ENCODE measurements at places on chromosomes 3 and 15.

DNA sequence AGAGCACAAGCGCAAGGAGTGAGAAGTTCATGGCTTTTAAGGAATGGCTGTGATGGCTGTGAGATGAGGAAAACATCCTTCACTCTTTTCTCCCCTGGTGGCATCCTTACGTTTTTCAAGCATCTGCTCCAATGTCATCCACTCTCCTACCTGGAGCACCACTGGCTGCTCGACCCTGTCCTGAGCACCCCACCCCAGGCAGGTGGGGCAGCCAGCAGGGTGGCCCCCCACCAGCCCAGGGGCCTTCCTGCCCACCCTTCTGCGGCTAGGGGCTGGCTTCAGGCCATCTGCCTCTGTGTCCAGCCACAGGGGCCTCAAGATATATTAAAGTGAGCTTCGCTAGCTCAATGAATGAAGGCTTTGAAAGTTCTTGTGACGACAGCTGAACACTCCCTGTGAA, 56.1 kb downstream of the ATP10A start:
- DNase-seq = no peak

GRCh38 chr15:88653200-88654064, 14.6 kb downstream of the ISG20 start:
- DNase-seq = no peak

- DNase-seq = no peak
Measured at GRCh38 chr3:65406470-65406869, 632.2 kb downstream of the MAGI1 start.

- DNase-seq = no peak
Measured at GRCh38 chr3:186966406-186966805, 36.1 kb downstream of the ST6GAL1 start.

DNA sequence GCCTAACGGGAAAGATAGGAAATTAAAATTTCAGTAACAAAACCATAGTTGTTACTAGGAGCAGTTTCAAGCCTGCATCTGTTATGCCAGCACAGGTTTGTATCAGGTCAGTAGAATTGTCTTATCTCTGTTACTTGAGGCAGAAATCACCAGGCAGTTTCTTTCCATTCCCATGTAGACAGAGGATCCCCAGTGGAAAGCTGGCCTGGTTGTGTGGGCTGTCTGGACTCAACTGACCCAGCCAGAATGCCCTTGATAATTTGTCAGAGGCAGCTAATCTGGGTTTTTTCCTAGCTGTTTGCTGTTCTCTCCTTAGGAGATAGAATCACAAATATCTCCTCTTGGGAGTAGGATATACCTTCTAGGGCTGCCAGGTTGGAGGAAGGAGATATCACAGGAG, 1044.7 kb downstream of the IGSF11 start:
- no peak for DNase-seq

DNA sequence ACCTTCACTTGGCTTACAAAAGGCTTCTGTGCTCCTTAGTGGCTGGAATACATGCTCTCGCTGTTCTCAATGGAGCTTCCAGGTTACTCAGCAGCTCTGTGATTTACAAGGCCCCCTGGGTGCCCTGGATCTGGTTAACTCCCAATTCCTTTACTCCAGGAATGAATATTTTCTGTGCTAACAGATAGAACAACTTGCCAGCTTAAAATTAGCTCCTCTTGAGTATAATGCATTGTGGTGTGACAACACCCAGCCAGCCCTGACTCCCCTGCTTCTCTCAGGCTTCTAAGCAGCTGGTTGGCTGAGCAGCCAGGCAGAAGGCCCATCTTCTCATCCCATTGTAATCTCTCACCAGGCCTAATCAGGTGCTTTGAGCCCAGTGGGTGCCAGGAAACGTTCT, 246.4 kb downstream of the ALCAM start:
- no peak for DNase-seq

DNA sequence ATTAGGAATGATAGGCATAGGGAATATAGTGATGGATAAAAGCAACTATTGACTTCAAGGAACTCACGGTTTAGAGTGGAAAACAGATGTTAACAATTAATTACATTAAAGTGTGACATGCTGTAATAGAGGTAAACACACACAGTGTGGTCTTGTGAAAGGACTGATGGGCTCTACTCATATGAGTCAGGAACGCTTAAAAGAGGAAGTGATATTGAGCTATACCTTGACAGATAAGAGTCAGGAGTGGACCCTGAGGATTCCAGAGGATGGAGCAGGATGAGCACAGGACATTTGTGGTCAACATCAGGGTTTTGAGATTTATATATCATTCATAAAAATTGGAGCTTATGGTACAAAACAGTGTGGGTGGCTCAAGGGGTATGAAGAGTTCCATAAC, 11.0 kb downstream of the EXOG start:
- no peak for DNase-seq

GRCh38 chr3:27073912-27074311, 295.3 kb downstream of the NEK10 start:
- DNase-seq = no peak

DNA sequence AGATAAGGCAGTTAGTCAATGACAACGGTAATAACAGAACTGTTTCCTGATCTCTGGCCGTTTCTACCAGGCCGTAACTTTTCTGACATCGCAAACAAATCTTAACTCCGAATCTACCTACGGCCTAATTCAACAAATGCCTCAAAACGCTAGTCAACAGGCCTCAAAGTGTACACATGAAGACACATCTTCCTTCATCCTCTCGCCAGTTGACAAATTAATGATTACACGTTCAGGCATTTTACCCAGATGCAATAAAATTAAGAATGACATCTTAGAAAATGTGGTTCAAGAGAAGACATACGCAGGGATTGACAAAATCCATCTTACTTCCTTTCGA, 1.5 kb downstream of the SFMBT1 start:
- DNase-seq = peak; percentile 12

DNA sequence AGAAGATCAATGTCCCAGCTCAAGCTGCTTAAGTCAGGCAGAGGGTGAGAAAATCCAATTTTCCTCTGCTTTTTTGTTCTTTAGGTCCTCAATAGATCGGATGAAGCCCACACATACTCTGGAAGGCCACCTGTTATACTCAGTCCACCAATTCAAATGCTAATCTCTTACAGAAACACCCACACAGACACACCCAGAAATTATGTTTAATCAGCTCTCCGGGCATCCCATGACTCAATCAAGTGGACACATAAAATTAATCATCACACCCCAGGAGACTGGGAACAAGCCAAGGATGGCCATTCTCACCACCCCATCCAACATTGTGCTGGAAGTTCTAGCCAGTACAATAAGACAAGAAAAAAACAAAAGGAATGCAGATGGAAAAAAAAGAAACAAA, 67.8 kb upstream of the SLC24A5 start:
- no peak for DNase-seq

- no peak for DNase-seq
Measured at GRCh38 chr3:110901536-110901935, 170.1 kb upstream of the NECTIN3 start.

DNA sequence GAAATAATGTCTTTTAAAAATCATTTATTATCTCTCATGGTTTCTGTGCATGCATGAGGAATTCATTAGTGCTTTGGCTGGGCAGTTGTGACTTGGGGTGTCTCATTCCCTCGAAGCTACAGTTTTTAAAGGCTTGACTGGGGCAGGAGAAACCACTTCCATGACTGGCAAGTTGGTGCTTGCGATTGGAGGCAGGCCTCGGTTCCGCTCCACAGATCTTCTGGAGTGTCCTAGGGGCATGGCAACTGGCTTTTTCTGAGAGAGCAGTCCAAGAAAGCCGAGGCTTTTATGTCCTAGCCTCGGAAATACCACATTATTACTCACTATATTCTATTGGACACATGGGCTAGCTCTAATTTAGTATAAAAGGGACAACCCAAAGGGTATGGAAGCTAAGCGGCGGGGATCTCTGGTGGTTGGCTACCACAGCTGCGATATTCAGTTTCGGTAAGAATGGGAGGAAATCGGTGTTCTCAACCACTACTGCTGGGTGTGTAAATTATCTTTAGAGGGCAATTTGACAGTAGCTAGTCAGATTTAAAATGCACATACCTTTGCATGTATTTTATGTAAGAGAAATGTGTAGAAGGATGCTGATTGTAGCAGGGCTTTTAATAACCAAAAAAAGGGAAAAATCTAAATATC, 48.8 kb upstream of the TOP2B start:
- DNase-seq = no peak

- no peak for DNase-seq
Measured at GRCh38 chr15:56251315-56252095, 7.8 kb upstream of the RFX7 start.

DNA sequence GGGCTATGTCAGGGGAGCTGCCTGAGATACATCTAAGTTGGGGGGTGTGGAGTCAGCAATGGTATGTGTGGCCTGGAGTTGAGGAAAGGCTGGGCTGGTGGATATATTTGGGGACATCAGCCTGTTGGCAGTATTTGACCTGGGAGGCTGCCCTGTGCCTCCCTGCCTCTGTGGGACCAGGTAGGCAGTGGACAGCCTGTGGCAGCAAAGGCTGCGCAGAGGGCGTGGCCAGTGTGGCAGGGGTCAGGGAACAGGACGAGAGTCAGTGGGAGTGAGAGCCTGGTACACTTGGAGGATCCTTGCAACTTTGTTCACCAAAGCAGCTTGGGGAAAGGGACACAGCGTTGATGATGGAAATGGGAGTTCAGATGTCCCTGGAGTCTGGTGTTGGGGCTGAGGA, 15.0 kb downstream of the TEX264 start:
- DNase-seq = no peak

DNA sequence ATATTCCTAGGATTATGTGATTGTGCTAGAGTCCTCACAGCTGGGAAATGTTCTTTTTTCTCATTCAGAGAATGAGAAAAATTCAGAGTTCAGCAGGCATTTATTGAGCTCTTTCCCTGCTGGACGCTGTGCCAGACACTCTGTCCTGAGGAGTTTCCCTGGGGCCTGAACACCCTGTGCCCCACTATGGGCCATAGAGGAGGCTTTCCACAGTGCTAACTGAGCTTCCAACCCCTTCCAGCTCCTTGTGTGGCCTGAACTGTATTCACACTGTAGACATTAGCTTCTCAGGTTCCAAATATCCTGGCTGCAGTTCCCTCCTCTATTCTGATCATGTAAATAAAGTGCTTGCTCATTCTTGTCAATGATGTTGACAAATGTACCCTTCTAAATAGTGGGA, 10.0 kb downstream of the ABHD2 start:
- no peak for DNase-seq

DNA sequence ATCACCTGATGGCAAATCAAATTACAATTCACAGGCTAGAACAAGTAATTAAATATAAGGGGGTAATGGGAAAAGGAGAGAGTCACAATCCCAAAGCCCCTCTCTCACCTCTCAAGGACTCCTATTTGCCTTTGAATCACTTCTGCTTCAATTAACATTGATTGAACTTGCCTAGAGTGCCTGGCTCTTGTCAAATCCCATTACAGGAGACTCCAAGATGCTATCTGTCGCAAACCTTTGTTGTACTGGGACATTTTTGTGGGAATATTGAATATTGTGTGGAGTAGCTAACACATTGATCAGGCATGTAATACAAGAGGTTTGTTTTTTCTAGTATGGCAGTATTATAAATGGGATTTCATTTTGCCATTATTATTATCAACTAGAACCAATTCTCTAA, 412.8 kb upstream of the AZI2 start:
- no peak for DNase-seq

DNA sequence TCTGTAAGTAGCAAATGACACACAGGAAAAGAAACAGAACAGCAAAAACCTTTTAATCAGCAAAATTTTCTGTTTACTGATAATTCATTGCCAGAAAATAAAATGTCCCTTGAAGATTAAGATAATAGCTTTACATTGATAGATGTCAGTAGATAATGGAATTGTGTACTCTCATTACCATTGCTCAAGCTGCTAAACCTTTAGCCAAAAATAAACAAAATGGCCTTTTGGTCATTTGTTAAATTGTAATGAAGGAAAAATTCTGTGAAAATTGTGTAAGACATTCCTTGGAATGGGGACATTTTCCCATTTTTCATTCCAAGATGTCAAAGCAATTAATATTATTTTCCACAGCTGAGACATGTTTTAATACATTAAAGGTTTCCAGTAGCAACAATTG, 189.8 kb downstream of the PLOD2 start:
- no peak for DNase-seq

DNA sequence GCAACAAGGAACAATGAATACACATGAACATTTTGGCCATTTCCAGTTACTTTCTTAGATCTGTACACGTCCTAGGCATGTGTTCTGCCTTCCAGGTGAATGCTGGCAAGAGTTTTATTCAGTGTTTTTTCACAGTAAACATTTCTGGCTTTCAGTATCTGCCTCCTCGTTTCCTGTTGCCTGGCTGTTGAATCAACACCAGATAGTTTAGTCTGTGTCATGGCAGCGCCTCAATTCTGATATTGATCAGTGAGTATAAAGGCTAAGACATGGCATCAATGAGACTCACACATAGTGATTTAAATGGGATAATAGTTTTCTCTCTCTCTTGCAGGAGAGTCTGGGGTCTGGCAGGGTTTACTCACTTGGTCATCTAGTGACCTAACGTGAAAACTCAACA, 266.9 kb upstream of the SLCO3A1 start:
- DNase-seq = no peak

GRCh38 chr15:42453826-42454225, 37.1 kb downstream of the ZNF106 start:
- DNase-seq = no peak

DNA sequence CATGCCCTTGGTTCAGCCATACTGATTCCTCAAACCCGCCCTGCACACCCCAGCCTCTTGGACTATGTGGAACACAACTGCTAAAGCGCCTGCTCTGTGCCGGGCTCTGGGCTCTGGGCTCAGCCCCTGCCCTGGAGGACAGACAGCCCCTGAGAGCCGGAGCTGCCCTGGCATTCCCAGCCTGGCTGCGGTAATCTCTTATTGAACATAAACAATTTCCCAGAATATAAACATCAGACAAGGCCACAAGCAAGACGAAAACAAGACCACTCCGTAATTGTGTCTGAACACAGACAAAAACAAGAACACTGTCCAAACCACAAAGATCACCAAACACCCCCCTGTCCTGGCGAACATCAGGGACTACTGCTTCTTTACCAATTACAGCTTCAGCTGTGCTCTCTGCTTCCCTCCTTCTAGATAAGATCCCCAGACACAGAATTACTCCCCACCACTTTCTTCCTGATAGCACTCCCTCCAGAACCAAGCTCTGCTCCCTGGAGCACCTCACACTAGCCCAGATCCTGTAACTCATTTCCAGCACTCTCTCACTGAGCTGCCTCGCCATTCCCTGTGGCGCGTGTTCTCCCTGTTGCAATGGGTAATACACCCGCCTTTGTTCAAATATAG, 57.1 kb upstream of the TLE3 start:
- DNase-seq = no peak
